Airway epithelial cell (primary cell): ENCODE measurements at places on chromosomes 4 and X. TPM values are rescaled to one million over a fixed set of nuclear protein-coding genes. Genes with fewer than 3 reads are reported as not detected.

Gene GPC3
- total RNA-seq, result 6.9 and 8.7 TPM in 2 replicates

Gene TIGD2
- 5.2 and 6.1 TPM in 2 replicates for total RNA-seq

Gene SSX4B
- not detected in 2 replicates for total RNA-seq

Gene TASL
- total RNA-seq, result not detected in 2 replicates

Gene PLK4
- 9.7 and 13.1 TPM in 2 replicates for total RNA-seq

Gene ABCE1
- total RNA-seq, result 119 and 128 TPM in 2 replicates

Gene TNIP3
- not detected in 2 replicates for total RNA-seq

Gene STAP1
- not detected in 2 replicates for total RNA-seq

Gene CXorf65
- not detected in 2 replicates for total RNA-seq

Gene KCND1
- under 0.01 and 0.14 TPM in 2 replicates for total RNA-seq

Gene PPP4R3C
- total RNA-seq, result not detected in 2 replicates

Gene THAP9
- total RNA-seq, result 0.84 and 2.6 TPM in 2 replicates

Gene PRPS2
- 27.2 and 41.0 TPM in 2 replicates for total RNA-seq

Gene PASD1
- total RNA-seq, result not detected in 2 replicates

Gene ODAPH
- not detected in 2 replicates for total RNA-seq

Gene NHS
- total RNA-seq, result 2.6 and 3.6 TPM in 2 replicates

Gene HSD17B13
- total RNA-seq, result not detected in 2 replicates

Gene VCX3B
- not detected in 2 replicates for total RNA-seq

Gene FGA
- total RNA-seq, result not detected in 2 replicates

Gene ADH1C
- total RNA-seq, result not detected in 2 replicates

Gene UCP1
- not detected in 2 replicates for total RNA-seq

Gene SPANXB1
- not detected in 2 replicates for total RNA-seq

Gene HHIP
- total RNA-seq, result 0.56 and 1.5 TPM in 2 replicates

Gene SPANXA1
- not detected in 2 replicates for total RNA-seq

Gene AR
- 0.09 and 0.42 TPM in 2 replicates for total RNA-seq

Gene PABPC1L2A
- not detected in 2 replicates for total RNA-seq
